ENCODE measurements at places on chromosomes 1 and 21.
A peak's percentile ranks its signal among the peaks of the same experiment; 100 is the strongest.

GRCh38 chr1:225811622-225812487 is 1.9 kb downstream of the EPHX1 start:
- no peak for DNase-seq

GRCh38 chr1:74673351-74674111 is at the start of gene ERICH3:
Gene ERICH3 (minus strand): TSS chr1:74673792. CDS start chr1:74673519, 273 bp downstream.
- DNase-seq: peak; percentile 62

DNA sequence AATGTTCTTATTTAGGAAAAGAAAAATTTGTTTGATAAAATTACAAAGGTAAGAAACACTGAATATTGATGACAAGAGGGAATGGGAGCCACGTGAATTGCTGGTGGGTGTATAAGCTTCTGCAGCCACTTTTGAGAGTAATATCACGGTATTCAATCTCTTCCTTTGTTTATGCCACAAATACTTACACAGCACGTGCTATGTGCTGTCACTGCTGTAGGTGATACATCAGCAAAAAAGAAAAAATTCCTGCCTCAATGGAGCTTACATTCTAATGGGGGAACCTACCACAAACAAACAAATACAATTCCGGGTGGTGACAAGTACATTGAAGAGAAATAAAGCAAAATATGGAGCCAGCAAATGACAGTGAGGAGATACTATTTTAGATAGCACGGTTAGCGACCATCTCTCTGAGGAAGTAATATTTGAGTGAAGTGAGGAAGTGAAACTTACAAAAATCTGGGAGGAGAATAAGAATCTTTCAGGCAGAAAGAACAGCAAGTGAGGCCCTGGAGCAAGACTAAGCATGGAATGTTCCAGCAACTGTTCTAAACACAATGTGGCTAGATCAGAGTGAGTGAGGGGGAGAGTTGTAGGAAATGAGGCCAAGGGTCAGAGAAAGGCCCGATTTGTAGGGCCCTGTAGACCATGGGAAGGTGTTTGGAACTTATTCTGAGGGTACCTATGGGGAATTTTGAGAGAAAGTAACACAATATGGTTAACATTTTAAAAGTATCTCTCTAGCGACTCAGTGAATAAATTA is 2.6 kb upstream of the FCRLB start:
- DNase-seq: no peak

GRCh38 chr1:208043691-208044181 is 132.8 kb upstream of the CD34 start:
- DNase-seq: no peak

DNA sequence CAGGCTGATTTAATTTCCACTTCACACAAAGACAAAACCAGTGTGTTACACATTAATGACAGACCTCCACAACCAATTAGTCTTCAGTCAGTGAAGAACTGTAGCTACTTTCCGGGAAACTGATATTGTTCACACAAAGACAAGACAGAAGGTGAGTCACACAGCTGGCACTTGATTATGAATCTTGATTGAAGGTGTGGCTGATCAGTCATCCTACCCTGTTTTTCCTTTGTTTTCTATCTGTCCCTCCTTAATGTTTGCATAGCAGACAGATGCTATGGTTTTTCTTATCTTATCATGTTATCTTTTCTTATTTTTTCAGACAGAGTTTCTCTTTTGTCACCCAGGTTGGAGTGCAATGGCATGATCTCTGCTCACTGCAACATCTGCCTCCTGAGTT is 185.1 kb upstream of the GREM2 start:
- no peak for DNase-seq

- DNase-seq: no peak
Observed at GRCh38 chr1:241606544-241606943, 33.6 kb downstream of the CHML start.

- no peak for DNase-seq
Observed at GRCh38 chr1:74395571-74395970, 116.8 kb downstream of the LRRC53 start.

GRCh38 chr1:178465011-178465410 is 31.8 kb downstream of the CLEC20A start:
- no peak for DNase-seq

DNA sequence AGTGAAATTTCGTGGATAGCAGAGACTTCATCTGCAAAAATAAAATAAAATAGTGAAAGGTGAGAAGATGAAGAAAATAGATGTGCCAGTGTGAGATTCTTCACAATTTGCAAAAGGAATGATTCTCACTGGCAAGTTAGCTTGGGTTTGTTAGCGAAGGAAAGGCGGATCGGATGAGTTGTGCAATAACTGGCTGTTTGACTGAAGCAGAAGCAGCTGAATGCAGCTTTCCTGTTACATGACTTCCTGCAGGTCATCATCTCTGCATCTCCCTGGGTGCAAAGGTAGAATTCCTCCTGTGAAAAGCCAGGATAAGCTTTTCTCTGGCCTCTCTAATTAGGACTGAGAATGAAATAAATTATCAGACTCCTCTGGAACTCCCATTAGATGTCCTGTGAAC is 263.1 kb upstream of the CHRM3 start:
- no peak for DNase-seq

GRCh38 chr1:100316622-100317021 is 35.7 kb upstream of the CDC14A start:
- no peak for DNase-seq

- DNase-seq: no peak
Observed at GRCh38 chr1:43551396-43551888, 20.8 kb downstream of the PTPRF start.

DNA sequence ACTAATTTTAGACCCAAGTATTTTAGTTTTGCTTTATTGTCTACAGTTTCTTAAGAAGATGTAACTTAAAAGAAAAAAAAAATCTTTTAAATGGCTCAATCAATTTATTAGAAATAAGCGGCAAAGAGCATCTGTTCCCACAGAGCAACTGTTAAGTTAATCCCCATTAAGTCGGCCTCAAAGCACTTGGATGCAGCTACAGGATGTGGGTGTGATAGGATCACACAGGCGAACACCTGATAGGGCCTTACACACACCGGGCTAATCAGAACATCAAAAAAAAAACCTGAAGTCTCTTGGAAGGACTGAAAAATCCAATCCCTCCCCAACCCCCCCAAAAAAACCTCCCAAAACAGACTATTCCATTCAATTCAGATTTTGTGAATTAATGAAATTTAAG is 23.0 kb downstream of the APP start:
- DNase-seq: no peak

GRCh38 chr1:53317646-53318539 is 10.0 kb downstream of the LRP8 start:
- DNase-seq: no peak

All from H1 (cell line).